GM23338 (cell line): ENCODE measurements at places on chromosomes 6 and 20.

GRCh38 chr6:25035512-25036435, 100.0 kb upstream of the RIPOR2 start:
- DNase-seq: no peak

DNA sequence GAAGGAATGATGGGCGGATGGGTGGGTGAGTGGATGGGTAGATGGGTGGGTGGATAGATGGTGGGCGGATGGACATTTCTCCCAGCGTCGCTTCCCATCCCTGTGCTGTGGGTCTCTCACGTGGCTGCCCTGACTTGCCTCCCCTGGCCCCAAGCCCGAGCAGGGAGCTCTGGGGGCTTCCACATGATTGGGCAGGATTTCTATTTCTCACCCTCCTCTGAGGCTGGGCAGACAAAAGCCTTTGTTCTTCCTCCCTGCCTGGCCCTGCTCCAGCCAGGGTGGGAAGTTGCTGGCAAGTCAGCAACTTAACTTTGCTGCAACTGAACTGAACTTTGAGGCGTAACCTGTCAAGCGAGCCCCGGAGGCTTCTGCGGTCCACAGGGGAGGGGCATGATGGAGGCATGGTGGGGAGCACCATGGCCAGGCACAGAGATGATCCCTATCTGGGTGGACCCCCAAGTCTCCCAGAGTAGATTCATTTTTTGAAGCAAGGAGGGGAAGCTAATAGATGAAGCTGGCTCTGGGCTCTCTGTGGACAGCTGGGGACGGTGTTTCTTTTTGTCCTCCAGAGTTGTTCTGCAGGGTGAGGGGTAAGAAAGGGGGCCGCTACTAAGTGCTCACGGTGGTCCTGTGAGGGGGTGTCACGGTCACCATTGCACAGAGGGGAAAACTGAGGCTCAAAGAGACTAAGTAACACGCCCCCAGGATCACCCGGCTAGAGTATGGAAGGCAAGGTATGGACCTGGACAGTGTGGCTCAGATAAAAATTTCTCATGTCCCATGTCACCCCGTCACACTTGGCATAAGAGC, 140.1 kb downstream of the CEBPB start:
- DNase-seq: no peak

DNA sequence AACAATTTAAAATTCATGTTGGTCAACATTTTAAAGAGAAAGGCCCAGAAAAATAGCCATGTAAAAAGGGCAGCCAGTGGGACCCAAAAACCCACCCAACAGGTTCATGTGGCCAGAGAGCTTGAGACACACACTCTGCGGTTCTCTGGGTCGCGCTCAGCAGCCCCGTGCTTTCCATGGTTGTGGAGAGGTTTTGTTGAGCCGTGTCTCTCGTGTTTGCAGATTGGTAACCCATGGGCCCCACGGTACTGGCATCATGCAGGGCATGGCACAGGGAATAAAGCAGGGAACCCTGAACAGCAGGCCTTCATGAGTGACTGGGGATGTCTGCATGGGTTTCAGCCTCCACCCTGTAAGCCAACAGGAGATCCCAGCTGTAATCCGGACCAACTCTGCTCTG, 127.7 kb upstream of the CST7 start:
- no peak for DNase-seq

DNA sequence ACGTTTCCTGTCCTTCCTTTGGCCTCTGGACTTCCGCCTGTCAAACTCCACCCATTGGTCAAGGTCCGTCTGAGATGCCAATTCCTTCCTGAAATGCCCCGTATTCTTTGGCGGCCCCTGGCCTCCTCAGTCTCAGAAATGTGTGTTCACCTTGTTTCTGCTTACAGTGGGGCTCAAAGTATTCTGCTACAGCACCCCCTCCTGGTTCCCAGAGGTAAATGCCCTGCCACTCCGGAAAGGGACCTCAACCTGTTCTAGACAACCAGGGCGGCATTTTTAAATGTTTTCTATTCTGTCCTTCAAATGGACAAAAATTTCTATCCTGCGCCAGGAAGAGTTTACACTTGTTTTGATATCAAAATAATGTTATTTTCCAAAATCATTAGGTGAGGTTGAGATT, 12.1 kb upstream of the PAX1 start:
- peak; percentile 81 for DNase-seq

GRCh38 chr6:34536251-34536958, 19.7 kb downstream of the SPDEF start:
- DNase-seq: no peak

DNA sequence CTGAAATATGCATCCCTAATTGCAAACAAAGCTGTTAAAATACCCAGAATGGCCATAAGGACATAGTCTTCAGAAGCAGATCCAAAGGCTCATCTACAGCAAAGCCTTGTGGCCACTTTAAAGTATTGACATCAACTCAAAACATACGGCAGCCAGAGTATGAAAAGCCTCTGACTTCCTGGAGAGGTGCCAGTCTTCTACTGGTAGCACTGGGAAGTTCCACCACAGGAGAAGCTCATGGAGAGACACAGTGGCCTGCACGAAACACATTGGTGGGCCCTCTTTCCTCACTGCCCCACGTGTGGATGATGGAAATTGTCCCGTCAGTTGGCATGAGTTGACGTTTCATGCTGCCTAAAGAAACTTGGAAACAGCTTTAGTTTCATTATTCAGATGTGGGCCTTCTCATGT, 202.6 kb upstream of the HEY2 start:
- peak; percentile 27 for DNase-seq

GRCh38 chr20:51121272-51121671, 98.4 kb upstream of the KCNG1 start:
- no peak for DNase-seq

- peak; percentile 88 for DNase-seq
Observed at GRCh38 chr6:112780498-112781096, 433.5 kb downstream of the RFPL4B start.

DNA sequence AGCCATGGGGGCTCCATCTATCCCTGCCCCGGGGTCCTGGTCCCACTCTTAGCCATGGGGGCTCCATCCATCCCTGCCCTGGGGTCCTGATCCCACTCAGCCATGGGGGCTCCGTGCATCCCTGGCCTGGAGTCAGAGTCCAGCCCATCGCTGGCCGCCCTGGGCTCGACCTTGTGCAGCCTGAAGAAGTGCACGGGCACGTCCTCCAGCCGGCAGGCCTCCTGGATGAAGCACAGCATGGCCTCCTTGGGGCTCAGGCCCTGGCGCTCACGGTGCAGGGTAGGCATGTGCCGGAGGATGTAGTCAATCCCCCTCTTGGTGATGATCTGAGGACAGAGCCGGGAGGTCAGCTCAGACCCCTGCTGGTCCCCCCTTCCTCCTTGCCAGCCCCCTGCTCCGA, 15.6 kb downstream of the FRMD1 start:
- DNase-seq: no peak

DNA sequence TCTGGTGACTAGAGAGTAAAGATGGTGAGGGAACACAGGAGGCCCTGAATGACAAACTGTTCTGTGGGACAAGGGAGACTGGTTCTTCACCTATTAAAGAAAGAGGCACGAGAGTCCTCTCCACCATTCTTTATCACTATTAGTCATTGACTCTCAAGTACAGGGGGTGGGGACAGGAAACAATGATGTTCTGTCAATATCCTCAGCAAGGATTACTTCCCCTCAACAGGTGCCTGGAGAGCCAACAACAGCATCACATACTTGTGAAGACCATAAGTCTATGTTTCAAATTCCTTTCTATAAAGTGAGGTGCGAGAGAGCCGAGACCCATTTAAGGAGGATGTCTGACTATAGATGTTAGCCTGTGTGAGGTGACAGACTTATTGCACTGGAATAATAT, 72.4 kb upstream of the TBC1D7 start:
- no peak for DNase-seq

GRCh38 chr6:84508334-84508733, 256.1 kb downstream of the TBX18 start:
- DNase-seq: no peak

- no peak for DNase-seq
Observed at GRCh38 chr6:111038534-111039252, 48.6 kb upstream of the SLC16A10 start.

GRCh38 chr20:13082378-13082777, 73.6 kb downstream of the SPTLC3 start:
- no peak for DNase-seq

GRCh38 chr6:133817460-133818047, 71.4 kb upstream of the TCF21 start:
- peak; percentile 84 for DNase-seq

- no peak for DNase-seq
Observed at GRCh38 chr6:154249499-154250298, 106.9 kb downstream of the IPCEF1 start.

- DNase-seq: no peak
Observed at GRCh38 chr6:168417679-168418557, 23.1 kb upstream of the SMOC2 start.
